ENCODE measurements at places on chromosomes 1 and 21.

DNA sequence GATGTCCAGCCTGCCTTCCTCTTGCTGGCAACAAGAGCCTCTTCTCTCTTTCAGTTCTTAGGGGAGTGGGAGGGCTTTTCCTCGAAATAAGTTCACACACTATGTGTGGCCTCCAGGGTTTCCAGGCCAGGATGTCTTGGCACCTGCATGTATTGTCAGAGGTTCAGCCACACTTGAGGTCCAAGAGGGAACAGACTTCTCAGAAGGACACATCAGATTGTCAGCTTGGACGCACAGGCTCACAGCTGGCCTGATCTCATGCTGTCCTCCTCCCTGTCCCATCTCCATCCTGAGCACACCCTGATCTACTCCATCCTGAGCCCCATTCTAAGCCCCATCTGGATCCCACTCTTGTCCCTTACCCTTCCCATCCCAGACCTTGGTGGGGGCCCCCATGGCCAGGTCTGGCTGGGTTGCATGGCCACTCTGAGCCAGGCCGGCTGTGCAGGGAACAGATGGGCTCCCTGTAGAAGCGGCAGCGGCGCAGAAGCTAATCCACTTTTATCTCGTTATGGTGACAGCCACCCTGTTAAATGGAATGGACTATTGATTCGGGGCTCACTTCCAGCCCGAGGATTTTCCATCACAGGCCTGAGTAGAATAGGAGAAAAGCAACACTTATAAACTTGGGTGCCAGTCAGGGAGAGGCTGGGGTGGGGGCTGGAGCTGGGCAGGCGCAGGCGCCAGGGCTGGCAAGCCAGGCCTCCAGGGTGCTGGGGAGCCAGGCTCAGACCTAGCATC, 85.1 kb upstream of the CSF3R start:
- DNase-seq: no peak

GRCh38 chr1:215899901-215900300, 332.8 kb downstream of the KCTD3 start:
- DNase-seq: no peak

GRCh38 chr1:107162745-107163144, 21.9 kb downstream of the NTNG1 start:
- peak; percentile 38 for DNase-seq

DNA sequence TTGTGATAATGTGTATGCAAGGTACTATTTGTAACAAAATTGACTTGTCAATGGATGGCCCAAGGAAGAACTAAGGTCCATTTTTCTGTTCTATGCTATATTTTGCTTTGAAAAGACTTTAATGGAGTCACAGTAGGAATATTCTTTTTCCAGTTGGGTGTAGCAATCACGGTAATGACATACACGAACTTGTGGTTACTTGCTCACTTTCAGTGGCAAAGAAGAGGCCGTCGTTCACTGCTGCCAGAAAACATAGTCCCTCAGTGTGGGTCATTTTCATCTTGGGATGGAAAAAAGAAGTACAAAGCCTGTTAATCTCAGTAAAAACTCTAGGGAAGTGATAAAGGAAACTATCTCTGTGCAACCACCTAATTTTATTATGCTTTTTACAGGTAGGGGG, 47.8 kb upstream of the LAMC2 start:
- no peak for DNase-seq

- DNase-seq: peak; percentile 97
These were observed 5.9 kb downstream of the CLCA2 start for GRCh38 chr1:86429835-86430234.

DNA sequence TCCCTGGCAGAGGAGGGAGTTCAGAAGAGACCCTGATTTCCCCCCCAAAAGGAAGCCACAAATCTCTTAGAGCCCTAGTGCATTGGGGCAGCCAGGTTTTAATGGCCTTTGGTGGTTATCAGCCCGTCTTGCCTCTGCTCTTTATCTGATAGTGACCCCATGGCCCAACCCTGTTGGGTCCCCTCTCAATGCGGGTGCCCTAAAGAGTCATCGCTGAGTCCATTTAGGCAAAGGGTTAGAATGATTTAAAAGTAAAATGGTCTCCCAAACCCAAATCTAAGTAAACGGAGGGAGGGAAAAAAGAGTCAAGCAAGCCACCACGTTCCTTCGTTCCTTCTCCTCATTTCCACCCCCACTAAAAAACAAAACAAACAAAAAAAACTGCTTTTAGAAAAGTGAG, 164.0 kb downstream of the RUNX1 start:
- DNase-seq: no peak

- DNase-seq: no peak
These were observed 324.1 kb downstream of the ZP4 start for GRCh38 chr1:237566581-237566980.

DNA sequence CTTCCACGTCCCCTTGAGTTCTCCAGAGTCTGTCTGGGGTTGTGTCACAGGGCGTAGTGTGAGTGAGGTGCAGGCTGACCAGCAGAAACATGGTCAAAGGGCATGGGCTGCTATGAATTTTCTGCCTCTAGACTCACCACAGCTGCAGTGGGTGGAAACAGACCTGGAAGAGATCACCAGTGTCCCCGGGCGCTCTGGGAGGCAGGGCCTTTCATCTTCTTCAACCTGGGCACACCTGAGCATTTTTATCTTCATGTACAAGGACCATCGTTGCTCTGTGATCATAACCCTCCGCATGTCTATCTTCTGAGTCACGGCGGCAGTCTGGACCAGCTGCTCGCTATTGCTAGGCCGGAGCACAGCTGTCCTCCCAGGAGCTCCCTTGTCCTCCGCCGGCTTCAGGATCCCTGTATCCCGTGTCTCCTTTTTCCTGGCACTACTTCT, 29.6 kb downstream of the DEGS1 start:
- no peak for DNase-seq

DNA sequence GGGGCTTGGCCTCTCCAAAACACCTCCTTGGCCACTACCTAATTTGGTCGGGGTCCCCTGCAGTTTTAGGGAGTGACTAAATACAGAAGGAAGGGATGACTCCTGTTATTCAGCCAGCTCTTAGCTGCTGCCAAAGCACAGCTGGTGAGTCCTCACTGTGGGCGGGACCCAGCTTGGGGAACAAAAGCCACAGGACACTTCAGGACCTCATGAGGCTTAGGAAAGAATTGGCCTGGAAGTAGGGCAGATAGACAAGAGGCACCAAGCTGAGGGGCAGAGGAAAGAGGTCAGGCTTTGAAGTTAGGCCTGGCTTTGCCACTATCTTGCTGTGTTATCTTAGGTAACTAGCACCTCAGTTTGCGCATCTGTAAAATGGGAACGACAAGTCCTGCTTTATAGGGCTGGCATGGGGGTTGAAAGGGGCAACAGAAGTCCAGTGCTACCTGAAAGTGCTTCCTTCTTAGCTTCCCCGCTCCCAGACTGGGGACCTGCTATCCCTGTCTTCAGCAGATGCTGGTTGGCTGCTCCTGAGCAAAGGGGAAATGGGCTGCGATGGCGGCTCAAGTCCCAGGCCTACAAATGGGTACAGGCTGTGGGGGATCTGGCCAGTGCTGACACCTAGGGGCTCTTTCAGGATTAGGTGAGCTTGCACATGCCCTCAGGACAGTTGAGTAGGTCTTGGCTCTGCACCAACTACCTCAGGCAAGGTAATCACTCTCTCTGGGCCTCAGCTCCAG, 15.7 kb downstream of the IFI6 start:
- peak; percentile 70 for DNase-seq

GRCh38 chr1:16204634-16205333, 7.7 kb downstream of the ARHGEF19 start:
- DNase-seq: no peak

GRCh38 chr1:67459068-67459467, 28.9 kb upstream of the SERBP1 start:
- DNase-seq: no peak

- peak; percentile 39 for DNase-seq
These were observed 590.4 kb upstream of the PLXNA2 start for GRCh38 chr1:208834381-208835096.

DNA sequence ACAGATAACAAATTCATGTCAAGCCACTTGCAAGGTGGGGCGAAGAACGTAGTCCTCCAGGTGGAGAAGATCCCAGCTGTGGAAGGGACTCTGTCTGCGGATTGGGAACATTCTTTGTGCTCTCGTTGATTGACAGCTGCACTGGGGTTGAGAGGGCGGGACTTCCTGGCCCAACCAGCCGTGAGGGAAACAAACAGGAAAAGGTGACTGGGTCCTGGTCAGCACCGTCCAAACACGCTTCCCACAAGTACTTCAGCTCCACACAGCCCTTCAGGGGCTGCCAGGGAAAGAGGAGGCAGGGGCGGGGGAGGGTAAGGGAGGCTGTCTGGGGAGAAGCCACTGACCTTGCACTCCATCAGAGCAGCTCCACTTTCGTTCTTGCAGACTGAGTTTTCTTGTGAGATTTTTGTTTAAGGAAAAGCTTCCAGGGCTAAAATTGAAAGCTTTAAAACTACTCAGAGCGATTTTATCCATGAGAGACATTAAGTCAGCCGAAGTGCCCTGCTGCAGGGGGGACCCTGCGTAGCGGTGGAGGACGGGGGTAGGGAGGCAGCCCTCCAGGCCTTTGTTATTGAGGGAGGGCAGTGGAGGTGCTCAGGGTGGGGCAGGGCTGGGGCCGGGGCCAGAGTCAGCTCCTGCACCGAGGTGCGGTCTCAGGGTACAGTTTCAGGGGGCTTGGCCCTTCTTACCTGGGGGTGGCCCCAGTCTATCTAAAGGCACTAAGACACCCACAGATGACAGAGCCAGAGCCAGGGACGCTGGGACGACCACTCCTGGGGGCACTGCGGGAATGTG, 21.6 kb upstream of the STUM start:
- DNase-seq: no peak

- no peak for DNase-seq
These were observed 3.2 kb upstream of the SNAPIN start for GRCh38 chr1:153655333-153655732.

- no peak for DNase-seq
These were observed 49.1 kb downstream of the WNT9A start for GRCh38 chr1:227898502-227899140.

Measured in fibroblast of skin of right quadriceps (primary cell).